ENCODE measurements at places on chromosomes 12 and 14.

GRCh38 chr12:122836027-122836921 is 1.0 kb downstream of the HIP1R start:
- no peak for DNase-seq

DNA sequence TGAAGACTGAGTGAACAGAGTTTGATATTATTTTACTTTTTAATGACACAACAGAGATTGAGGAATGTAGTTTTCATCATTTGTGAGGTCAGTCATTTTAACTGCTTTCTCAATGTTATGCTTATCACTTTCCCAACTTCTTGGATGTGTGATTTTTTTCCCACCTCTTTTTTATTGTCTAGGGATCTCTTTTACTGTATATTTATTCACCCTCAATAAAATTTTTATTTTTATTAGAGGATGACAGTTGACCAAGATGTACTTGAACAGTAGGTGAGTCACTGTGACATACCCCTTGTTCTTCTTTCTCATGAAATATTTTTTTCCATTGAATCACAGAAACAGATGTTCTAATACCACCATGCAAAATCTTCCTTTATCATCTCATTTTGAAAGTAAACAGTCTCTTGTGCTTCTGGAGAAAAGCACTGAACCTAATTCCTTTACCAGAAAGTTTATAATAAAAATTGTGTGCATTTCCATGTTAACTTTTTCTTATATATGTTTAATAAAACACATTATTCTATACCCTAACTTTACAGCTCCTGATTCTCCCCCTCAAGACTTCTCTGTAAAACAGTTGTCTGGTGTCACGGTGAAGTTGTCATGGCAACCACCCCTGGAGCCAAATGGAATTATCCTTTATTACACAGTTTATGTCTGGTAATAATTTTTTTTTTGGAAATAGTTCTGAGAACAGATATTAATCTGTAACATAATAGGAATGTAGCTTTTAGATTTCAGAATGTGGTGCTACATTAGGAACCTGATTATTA is 65.9 kb downstream of the PTPRQ start:
- DNase-seq, result no peak

GRCh38 chr12:53034459-53034858 is 15.4 kb upstream of the TNS2 start:
- DNase-seq, result no peak

- no peak for DNase-seq
Observed at GRCh38 chr14:52188381-52188780, 79.1 kb upstream of the PTGDR start.

DNA sequence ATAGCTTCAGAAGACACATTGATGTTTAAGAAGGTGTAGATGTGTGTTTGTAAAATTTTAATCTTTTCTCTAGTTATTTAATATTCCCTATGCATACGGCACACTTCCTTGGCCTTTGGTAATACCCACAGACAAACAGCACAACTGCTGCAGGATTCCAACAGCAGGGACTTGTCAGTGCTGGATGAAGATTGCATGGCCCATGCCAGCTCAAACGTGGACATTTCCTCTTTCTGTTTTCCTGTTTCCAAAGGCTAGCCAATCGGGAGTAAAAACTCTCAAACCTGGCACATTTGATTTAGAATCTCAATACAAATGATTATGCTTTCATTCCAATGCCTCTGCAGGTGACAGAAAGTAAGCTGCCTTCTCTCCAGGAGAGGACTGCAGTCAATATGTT is 22.5 kb upstream of the PDE3A start:
- no peak for DNase-seq

GRCh38 chr12:113136128-113136989 is 798 bp upstream of the RASAL1 start:
- peak; percentile 58 for DNase-seq

DNA sequence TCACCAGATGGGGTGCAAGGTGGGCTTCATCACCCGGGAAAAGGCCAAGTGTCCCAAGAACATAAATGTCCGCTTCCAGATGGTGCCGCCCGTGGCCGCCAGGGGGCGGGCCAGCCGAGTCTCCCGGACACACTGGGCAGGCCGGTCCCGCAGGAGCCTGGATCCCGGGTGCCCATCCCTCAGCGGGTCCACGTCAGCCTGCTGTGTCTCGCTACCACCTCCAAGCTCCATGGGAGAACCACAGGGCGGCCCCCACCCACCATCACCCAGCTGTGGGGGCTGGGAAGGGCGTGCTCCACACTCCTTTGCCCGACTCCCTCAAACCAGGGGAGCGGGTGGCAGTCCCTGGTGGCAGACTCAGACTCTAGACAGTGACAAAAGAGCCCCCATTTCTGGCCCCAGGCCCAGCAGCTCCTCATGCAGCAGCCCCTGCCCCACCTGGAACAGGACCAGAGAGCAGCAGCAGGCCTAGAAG is 22.0 kb upstream of the NUDT14 start:
- peak; percentile 62 for DNase-seq

DNA sequence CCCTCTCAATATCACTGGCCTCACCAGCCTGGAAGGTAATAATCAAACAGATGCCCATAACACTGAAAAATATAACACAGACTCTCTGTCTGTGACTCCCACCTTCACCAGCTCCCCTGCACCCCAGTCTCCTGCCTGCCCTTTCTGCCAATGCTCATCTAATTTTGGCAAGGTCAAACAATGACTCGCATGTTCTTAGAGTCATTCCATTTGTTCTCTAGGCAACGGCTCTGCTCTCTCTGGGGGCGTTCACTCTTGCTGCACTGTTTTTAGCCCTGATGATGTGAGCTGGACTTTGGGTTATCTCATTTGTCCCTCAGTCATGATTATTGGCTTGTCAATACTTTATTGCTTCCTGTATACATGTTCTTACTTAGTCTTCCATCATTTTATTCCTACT is 691.8 kb downstream of the FLRT2 start:
- no peak for DNase-seq

GRCh38 chr14:62126879-62127478 is 364.8 kb downstream of the SNAPC1 start:
- no peak for DNase-seq

GRCh38 chr12:29694002-29694401 is 89.7 kb downstream of the TMTC1 start:
- no peak for DNase-seq

DNA sequence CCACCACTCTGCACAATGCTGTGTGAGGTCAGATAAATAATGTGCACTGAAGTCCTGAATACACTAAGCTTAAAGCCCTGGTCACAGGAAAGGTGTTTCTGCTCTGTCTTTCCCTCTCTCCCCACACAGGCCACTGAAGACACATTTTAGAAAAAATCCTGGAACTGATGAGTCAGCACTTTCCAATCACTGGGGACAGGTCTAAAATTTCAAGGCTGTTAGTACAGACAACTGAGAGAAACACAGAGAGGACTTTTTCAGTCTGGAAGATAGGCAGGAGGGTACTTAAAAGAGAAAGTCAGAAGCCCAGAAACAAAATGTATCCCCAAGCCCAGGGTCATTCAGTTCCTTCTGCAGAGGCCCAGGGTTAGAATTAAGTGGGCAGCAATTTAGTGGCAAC is 333.9 kb upstream of the CCDC196 start:
- DNase-seq, result no peak

- DNase-seq, result no peak
Observed at GRCh38 chr12:126198966-126199692, 1133.9 kb downstream of the AACS start.

DNA sequence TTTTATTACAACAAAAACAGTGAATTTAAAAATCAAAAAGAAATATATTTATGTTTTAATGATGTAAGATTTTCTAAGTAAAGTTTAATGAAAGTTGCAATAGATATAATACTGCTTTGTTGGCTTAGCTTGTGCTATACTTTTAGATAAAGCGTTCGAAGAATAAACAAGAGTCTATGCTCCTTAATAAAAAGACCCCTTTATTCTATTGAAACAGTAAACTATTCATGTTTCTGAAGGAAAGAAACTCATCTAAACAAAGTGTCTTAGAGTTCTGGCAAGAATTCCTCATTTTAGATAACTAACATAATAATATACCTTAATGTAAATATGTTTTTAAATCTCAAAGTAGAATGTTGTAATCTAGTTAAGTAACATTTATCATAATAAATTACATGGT is 179.0 kb downstream of the RASSF9 start:
- no peak for DNase-seq

- DNase-seq, result no peak
Observed at GRCh38 chr12:128871516-128871892, 18.2 kb downstream of the GLT1D1 start.

- DNase-seq, result no peak
Observed at GRCh38 chr12:8950221-8950527, 729 bp upstream of the M6PR start.

GRCh38 chr14:104794099-104794498 is 1.4 kb downstream of the AKT1 start:
- peak; percentile 35 for DNase-seq

- DNase-seq, result no peak
Observed at GRCh38 chr12:58566599-58566998, 353.7 kb downstream of the LRIG3 start.

DNA sequence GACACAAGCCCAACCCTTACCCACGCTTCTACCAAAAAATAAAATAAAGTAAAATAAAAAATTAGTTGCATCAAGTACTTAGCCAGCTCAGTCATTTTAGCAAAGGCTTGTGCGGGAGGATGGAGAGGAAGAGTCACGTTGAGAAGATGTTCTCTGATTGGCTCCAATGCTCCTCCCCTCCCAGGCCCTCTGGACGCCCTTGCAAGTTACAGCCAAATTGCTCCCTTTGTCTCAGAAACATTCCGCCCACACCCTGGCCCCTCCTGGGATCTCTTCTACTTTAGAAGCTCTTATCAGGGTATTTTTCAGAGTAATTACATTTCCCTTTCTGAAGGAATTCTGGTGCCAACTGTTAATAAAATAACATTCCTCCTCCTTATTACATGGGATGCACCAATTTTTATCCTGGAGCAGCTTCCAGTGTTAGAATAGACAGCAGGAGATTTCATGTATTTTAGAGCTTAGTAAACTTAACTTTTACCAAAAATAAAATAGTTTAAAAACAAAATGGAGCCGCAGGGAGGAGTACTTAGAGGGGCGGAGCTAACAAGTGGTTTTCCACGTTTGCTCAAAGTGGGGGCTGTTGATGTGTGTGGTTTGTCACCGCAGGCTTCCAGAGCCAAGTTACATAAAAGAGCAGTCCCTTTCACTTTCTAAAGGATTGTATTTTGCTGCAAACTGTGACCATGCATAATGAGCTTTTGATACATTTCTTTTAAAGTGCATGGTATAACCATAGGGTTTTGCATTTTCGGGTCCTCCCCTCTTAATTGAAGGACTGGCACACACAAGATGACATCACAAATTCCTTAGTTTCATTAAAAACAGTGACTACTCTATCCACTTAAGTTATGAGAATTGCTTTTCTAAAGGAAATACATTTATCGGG is 71.7 kb upstream of the RAP1B start:
- DNase-seq, result peak; percentile 24

GRCh38 chr12:31868965-31869364 is 90.2 kb upstream of the RESF1 start:
- DNase-seq, result no peak

GRCh38 chr14:78836777-78837176 is 666.6 kb downstream of the NRXN3 start:
- DNase-seq, result no peak

GRCh38 chr12:106051853-106052531 is 86.8 kb downstream of the NUAK1 start:
- DNase-seq, result no peak

DNA sequence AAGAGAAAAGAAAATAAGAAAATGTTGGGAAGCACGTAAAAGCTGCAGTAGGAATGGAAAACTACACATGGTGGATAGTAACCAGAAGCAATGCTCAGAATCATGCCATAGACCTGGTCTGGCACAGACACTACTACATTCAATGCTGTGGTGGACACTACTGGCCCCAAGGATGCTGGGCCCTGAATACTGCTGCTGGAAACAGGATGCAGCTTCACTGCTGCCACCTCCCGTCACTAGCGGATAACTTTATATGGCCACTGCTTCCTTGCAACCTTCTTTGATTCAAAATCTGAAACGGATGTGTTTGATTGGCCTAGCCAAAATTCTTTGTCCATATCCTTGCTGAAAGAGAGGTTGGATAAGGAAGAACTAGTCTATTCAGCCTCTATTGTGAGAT is 30.7 kb downstream of the ADCY6 start:
- no peak for DNase-seq

DNA sequence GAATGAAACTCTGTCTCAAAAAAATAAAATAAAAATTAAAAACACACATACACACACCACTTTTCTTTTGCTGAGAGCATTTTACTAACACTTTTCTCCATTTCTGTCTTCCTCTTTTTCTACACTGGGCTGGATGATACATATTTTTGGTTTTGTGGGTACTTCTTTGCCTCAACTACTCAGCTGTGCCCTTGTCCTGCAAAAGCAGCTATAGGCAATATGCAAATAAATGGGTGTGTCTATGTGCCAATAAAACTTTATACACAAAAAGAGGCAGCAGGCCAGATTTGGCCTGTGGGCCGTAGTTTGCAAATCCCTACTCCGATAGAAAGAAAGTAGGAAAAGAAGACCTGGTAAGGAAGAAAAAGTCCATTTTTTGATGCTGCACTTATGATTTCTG is 6.5 kb downstream of the CLMN start:
- DNase-seq, result no peak

DNA sequence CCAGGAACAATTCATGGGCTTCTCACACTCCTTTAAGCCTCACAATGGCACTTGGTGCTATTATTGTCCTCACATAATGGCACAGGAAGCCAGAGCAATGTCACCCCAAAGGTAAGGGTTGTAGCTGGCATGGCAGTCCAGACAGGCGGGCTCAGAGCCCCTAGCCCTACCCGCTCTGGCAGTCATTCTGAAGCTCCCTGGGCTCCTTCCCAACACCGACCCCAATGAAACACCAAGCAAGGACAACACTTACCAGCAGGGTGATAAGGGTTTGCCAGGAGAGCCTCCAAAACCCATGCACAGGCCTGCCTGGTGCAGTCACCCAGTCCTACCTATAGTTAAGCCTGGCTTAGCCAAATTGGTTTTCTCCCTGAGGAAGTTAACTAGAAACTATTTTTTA is 30.8 kb downstream of the MAX start:
- DNase-seq, result no peak

Measured in activated T-cell treated with anti-CD3 and anti-CD28 coated beads, Interleukin-2, amount 50 U/mL, for 4 hours (primary cell).